ENCODE measurements at places on chromosomes 16 and 17.

DNA sequence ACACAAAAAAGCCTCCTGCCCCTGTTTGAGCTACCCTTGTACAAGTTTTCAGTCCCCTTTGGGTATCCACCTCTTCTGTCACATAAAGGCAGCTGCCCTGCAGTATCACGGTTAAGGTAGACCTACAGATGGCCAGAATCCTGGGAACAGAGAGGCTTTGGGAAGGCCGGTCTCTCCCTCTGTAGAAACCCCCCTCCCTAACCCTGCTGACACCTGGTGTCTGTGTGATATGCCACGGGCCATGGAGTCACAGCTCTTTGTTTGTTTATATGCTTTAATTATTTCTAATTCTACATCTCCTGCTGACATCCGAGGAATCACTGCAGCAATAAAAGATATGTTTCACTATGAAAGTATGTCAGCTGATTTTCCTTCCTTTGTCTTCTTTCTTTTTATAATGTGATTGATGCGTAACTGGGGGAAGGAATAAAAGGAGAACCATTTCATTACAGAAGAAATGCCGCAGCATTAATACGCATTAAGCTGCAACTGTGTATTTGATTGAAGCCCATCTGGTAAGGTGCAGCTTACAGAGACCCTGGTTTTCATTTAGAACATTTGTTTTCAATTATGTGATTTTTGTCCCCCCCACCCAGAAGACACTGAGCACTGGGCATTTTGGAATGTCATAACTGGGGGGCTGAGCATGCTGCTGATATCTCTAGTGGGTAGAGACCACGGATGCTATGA lies 142.1 kb downstream of the SLC39A11 start:
- DNase-seq: no peak

DNA sequence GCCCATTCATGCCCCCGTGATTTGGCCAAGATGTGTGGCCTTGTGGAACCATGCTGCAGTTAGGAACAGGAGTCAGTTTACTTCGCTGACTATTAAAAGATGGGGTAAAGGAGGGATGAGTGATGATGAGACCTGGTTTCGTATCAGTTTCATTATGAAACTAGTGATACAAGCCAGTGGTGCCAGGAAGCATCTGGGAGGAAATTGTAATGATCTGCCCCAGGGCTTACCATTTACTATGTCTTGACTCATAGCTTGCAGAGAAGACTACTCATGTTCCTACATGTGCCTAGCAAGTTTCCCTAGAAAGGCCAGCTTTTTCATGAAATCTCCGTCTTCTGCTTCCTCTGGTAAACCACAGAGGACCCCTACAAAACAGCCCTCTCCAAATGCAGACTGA lies 23.2 kb downstream of the CDH3 start:
- peak; percentile 69 for DNase-seq

- DNase-seq: no peak
Observed at GRCh38 chr16:81283044-81283443, 31.7 kb upstream of the GAN start.

DNA sequence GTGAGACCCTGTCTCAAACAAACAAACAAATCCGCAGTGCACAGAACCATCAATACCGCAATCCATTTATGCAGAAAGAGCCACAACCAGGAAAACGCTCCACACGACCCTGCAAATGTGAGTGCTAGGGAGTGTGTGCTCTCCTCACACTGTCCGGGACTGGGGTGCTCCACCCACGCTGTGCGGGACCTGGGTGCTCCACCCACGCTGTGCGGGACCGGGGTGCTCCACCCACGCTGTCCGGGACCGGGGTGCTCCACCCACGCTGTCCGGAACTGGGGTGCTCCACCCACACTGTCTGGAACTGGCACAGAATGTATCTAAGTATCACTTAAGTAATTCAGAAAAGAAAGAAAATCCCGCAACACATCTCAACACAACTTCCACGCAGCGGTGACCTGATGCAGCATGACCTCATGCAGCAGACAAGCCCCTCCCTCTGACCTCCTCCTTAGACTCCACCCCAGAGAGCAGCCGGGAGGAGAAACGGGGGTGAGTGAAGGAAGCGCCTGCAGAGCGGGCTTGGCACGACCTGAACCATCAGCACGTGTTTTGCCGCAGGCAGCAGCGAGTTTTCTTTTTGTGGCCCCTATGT lies 38.5 kb downstream of the ZNF276 start:
- no peak for DNase-seq

DNA sequence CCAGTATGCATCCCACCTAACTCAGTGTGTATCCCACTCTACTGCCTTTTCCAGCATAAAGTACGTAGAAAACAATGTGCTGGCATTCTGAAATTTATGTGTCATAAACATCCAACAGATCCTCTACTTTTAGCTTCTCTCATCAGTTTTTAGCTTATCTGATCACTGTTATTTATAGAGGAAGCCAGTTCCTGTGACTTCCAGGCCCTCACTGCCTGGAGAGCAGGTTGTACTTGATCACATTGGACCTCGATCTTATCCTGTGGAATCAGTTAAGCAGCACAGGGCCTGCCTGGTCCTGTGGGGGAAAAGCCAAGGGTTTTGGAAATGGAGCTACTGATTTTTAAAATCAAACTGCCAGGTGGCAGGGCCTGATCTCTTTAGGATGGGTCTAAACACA lies 30.8 kb downstream of the PRSS54 start:
- DNase-seq: no peak

DNA sequence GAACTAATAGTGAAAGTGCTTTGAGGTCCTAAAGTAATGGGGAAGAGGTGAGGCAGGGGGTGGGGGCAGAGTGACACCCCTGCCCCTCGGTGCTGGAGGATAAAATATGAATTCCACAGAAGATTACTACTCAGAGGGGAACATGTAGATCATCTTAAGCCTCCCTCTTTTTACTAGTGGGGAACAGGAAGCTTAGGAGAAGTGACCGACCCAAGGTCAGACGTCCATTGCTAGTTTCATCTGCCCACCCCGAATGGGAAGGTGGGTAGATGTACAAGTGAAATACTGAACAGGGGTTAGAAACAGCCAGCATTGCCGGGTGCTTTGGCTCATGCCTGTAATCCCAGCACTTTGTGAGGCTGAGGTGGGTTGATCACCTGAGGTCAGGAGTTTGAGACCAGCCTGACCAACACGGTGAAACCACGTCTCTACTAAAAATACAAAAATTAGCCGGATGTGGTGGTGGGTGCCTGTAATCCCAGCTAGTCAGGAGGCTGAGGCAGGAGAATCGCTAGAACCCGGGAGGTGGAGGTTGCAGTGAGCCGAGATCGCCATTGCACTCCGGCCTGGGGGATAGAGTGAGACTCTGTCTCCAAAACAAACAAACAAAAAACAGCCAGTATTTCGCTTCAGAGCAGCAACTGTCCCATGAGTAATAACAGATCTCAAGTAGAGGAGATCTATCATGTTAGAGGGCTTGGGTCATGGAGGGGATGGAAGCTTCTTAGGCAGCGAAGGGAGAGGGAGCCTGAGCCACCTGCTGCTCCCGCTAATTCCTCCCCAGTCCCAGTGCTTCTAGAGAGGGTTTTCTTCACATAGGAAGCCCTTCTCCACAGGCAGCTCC lies 1.2 kb upstream of the NR1D1 start:
- no peak for DNase-seq

- no peak for DNase-seq
Observed at GRCh38 chr16:9128346-9129342, 37.2 kb downstream of the HAPSTR1 start.

DNA sequence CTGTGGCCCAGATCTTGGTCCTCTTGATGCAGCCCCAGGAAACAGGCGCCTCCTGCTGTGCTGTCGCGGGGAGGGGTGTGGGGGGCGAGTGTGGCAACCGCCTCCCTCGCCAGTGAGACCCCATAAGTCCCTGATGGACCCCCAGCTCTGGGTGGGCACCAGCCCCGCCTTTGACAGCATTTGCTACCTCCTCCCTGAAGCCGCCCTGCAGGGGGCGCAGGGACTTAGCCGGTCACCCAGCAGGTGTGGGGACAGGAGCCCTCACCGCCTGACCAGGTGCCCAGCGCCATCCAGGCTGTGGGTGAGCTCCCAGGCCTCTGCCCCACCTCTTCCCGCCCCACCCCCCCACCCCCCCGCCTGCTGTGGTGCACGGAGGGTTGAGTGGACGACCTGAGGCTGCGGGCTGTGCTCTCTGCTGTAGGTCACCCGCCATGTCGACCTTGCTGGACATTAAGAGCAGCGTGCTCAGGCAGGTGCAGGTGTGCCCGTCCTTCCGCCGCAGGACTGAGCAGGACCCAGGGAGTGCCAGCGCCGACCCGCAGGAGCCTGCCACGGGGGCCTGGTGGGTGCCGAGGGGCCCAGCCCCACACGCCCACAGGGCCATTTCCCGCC lies 4.8 kb downstream of the BAIAP3 start:
- peak; percentile 59 for DNase-seq

GRCh38 chr16:84220851-84221250 lies 19.0 kb downstream of the KCNG4 start:
- DNase-seq: no peak

- DNase-seq: no peak
Observed at GRCh38 chr17:33595828-33596227, 302.7 kb upstream of the ASIC2 start.

Measured in activated CD4-positive, alpha-beta T cell treated with anti-CD3 and anti-CD28 coated beads for 36 hours (primary cell).